ENCODE measurements at places on chromosomes 5 and 9. TPM values are rescaled to one million over a fixed set of nuclear protein-coding genes. Genes with fewer than 3 reads are reported as not detected.

Gene NMUR2
- total RNA-seq: 0.74 TPM

Gene TAS2R1
- not detected for total RNA-seq

Gene SUSD3
- 1.8 TPM for total RNA-seq

DNA sequence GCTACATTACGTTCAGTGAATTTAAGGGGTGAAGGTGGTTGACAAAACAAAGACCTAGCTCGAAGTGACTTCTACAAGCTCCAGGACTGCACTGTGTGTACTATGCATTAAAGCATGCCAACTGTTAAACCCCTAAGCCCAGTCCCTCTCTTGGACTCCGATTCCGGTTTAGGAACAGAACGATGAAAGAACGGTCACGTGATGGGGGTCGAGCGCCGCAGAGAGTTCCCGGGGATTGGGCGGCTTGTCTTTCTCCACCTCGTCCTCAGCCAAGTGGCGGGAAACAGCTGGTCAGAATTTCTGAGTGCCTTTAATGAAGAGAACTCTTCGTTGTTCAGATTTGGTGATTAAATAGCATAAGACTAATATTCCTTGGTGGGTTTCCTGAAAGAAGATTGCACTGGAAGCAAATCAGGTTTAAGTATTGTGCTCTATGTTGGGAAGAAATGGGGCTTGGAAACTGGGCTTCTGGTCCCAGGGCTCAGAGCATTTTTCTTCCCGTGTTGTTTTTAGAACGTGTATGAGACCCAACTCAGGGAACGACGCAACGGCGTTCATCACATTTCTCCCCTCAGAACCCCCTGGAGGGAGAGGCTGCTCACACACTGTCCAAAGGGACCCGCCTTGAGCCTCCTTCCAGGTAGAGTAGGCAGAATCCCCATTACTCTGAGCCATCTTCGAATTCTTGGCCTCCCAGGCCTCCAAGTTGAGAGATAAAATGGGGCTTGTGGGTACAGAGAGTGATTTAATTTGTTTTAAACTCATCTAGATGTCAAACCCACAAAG, 25.3 kb downstream of the IRX2 start:
- DNase-seq: no peak

DNA sequence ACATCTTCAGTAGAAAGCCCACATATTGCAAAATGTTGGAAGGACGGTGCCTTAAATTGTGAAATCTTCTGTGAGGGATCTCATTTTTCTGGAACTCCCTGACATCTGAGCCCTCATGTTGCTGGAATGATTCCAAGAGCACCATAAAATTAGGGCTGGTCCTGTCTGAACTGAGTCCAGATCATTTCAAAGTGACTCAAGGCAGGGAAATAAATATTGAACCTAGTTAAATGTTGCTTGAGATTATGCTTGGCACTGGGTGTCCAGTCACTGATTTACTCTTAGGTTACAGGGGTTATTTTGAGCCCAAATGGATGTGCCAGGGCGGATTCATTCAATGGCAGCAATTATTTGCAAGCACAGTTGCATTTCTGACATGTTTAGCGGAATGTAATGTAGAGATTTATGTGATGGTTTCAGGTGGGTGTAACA, 437.0 kb downstream of the PIK3R1 start:
- no peak for DNase-seq

GRCh38 chr5:150609843-150610584, 30.4 kb upstream of the SYNPO start:
- no peak for DNase-seq

GRCh38 chr9:15873573-15874177, 320.8 kb downstream of the CCDC171 start:
- no peak for DNase-seq
